ENCODE measurements at places on chromosomes 1 and 21.

DNA sequence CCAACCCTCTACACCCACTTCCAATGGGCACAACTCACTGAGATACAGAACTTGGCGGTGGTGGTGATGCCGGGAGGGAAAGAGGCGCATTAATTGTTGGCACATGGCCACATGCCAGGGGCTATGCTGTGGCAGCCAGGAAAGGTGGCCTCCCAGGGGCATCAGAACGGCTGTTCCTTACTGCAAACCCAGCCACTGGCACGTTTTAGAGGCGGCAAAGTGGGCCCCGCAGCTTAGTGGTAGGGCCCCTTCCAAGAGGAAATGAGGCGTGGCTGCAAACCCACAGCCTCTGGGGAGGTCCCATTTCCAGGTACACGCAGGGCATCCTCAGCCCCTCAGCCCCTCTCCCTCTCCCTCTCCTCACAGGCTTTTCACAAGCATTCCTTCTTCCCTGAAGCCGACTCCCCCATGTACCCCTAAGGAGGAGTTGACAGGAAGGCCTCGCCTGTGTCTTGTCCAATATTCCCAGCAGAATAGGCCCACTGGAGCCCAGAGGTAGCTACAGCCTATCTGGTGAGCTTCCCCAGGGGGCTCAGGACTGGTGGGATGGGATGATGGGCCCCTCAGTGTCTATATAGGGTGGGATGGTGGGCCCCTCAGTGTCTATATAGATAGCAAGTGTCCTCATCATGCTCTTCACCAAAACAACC lies 166.2 kb downstream of the CLIC6 start:
- DNase-seq: no peak

GRCh38 chr1:9649769-9650168 lies 1.8 kb upstream of the PIK3CD start:
- DNase-seq: no peak

DNA sequence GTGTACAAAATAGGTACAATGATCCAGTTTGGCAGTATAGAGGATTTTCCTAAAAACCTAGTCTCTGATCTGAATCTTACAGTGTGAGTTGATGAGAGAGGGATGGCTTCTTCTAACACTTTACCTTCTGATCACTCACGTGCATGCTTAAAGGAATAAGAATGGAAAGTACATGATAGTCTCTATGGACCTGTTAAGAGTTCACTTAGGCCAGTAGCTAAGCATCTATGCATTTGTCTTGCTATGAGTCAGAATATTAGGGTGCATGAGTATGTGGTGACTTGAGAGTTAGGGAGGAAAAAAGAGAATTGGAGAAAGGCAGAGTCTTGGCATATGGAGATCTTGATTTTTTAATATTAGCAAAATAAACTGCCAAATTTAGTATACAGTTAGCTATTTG lies 206.3 kb downstream of the COL11A1 start:
- DNase-seq: no peak

GRCh38 chr1:242219905-242220304 lies 221.0 kb upstream of the MAP1LC3C start:
- DNase-seq: no peak

Measured in CMK (cell line).